ENCODE measurements at places on chromosomes 7 and 10.

DNA sequence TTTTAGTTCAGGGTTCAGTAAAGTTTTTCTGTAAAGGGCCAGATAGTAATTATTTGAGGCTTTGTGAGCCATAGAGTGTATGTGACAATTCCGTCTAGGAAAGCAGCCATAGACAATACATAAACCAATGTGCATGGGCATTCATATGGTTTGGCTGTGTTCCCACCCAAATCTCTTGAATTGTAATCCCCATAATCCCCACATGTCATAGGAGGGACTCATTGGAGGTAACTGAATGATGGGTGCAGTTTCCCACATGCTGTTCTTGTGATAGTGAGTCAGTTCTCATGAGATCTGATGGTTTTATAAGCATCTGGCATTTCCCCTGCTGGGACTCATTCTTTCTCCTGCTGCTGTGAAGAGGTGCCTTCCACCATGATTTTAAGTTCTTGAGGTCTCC lies 29.9 kb downstream of the SEC61G start:
- DNase-seq: no peak

- no peak for DNase-seq
These were observed 20.0 kb upstream of the LRRC17 start for GRCh38 chr7:102892631-102893278.

GRCh38 chr10:71878327-71879034 lies 27.4 kb upstream of the PSAP start:
- DNase-seq: no peak

DNA sequence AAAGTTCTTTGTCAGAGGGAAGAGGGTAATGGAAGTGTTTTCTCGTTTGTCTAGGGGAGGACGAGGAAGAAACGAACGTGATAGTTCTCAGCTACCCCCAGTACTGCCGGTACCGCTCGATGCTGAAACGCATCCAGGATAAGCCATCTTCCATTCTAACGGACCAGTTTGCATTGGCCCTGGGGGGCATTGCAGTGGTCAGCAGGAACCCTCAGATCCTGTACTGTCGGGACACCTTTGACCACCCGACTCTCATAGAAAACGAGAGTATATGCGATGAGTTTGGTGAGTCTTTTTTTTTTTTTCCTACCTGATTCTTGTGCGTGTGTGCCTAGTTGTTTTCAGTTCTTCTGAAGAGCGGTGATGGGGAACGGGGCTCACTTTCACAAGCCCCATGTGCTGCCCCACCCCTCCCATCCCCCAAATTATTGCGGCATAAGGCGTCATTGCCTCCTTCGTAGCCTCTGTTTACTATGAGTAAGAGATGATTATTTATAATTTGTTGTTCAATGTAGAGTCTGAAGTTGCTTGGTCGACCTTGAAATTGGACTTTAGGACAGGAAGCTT lies 98.6 kb downstream of the ARID5B start:
- DNase-seq: no peak

DNA sequence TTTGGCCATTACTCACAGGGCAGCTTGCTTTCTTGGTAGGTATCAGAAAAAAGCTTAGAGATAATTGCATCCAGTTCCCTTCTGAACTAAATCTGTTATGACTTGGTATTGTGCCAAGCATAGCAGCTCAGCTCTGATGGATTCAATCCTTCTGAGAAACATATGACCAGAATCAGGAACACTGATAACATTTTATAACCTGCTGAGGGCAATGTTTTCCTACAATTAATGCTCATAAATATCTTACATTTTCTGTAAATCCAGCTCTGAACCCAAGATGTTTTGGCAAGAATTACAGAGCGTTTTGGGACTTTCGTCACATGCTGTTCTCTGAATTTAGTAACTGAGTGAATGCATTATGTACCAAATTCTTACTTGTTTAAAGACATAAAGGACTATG lies 167.8 kb downstream of the KIF20B start:
- no peak for DNase-seq

- DNase-seq: no peak
These were observed 137.4 kb upstream of the PPIF start for GRCh38 chr10:79209831-79210230.

- DNase-seq: no peak
These were observed 355.1 kb upstream of the MKI67 start for GRCh38 chr10:128481152-128481840.

DNA sequence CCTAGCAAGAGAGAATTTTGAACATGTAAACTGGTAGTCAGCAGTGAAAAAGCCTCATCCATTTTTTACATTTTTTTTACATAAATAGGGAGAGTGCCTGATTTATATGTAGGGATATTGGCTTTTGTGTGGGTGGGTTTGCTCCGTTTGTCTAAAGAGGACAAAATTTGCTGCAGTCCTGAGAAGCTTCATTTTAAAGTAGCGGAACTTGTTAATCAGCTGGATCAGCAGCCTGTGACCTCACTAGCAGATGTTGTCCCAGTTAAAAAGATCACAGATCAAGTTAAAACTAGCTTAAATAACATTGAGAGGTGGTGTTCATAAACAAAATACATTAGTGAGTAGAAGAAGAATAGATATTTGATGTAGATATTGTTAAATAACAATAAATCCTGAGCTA lies 2.6 kb downstream of the ATRNL1 start:
- no peak for DNase-seq

- DNase-seq: no peak
These were observed 252.5 kb downstream of the TNS3 start for GRCh38 chr7:47329320-47329926.

DNA sequence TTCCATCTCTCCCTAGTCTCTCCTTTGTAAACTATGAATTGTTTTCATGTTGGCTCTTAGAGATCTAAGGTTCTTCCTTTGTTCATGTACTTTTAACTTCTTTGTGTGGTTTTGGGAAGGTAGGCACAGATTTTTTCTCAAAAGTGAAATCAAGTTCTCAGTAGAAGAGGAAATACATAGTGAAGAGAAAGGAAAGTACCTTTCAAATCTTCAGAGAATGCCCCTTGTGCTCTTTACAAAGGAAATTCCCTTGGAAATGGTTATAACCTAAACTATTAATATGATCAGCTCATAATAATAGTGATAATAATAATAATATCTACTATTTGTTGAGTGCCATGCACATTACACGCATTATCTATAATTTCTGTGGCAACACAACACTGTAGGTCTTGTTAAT lies 318.5 kb downstream of the PRPF18 start:
- DNase-seq: no peak

DNA sequence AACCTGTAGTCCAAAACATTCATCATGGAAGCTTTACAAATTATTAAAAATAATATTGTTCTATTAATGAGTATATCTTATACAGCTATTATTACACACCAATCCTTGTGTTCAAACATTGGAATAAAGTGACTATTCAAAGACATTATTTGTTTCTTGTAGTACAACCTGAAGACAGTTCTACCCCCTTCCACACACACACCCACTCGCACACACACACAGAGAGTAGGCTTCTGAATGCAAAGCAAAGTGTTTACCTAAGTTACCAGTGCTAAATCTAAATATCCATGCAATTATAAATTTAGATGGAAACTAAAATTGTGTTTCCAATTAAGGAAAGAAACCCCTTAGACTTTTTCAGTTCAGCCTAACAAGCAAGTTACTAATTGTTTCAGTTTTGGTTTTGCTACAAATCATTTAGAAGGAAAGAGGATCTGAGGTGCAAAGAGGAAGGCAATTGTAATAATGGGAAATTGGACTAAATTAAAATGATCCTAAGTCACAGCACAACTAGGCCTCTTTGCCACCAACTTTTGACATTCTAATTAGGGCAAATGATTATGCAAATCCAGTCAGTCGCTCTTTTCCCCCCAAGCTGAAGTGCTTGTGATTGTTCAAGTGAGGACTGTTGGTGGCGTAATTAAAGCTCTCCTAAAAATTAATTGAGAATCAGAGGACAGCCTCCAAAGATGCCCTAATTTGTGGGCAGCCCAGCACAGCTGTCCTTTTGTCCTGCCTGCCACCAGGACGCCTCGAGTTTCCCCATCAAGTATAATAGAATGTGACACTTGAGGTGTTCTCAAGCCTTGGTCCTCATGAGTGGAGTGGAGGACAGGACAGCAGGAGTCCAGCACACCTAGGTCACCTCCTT lies 19.9 kb upstream of the ATOH7 start:
- no peak for DNase-seq

- no peak for DNase-seq
These were observed 11.3 kb downstream of the ACADSB start for GRCh38 chr10:123019941-123020703.

DNA sequence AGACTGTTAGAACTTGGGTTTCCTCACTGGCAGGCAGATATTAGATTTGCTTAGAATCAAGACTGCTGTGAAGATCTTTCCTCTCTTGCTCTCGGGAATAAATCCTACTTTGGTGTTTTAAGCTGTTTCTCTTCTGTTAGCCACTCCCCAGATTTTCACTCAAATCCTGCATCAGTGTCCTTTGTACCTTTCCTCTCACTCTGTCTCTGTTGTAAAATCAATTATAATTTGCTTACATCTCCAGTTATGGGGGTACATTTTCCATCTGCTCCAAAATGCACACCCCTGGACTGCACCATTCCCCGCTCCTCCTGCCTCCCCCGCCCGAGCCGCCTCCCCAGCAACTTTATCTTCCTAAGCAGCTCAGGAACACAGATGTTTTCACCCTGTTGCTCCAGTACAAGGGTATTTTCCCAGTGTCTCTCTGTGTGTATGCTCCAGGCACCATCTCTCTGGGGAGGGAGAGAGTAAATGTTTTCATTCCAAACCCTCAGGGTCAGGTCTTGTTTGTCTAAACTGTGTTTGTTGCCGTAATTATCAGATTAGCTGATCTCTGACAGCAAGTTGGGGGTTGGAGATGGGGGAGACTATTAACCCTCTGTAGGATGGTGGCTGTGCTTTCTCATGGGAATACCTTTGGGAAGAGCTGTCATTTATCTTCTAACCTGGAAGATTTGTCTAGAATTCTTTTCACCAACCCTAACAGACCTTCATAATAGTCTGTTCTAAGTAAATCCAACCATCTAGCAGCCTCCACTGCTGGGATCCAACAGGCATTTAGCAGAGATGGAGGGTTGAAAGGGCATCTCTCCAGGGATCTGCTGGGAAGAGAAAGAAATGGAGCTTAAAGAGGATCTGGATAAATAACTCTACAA lies 20.4 kb upstream of the GOT1 start:
- no peak for DNase-seq

DNA sequence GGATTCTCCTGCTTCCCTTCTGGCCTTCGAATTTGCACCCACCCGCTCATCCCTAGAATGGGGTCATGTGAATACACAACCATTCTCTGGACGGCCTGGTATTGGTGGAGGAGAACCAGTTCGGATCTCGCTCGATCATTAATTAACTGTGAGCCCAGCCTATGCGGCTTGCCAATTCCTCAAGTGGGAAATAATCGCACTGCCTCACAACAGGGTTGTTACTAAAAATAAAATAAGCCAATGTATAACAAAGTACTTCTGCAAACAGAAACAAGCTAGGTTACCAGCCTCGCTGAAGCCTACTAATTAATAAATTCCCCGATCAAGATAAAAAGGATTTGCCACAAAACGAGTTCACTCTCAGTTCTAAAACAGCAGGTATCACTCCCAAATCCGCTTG lies 16.2 kb downstream of the CTBP2 start:
- DNase-seq: no peak

DNA sequence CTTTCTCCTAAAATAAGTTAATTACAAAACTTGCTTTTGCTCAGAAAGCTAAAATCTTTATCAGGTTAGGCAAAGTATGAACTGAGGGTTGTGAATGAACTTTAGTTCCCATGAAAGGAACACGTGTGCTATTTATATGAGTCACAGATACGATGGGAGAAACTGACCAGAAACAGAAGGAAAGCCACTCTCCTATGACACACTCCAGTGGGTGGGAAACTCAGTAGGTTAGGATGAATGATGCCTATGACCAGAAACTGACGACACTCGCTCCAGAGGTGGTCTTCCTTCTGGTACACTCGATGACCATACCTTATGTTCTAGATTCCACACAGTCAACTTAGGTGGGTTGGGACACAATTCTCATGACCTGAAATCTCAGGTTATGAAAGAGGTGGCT lies 215.7 kb upstream of the INHBA start:
- DNase-seq: no peak

- no peak for DNase-seq
These were observed 179.5 kb upstream of the TMEM106B start for GRCh38 chr7:12031638-12032037.

DNA sequence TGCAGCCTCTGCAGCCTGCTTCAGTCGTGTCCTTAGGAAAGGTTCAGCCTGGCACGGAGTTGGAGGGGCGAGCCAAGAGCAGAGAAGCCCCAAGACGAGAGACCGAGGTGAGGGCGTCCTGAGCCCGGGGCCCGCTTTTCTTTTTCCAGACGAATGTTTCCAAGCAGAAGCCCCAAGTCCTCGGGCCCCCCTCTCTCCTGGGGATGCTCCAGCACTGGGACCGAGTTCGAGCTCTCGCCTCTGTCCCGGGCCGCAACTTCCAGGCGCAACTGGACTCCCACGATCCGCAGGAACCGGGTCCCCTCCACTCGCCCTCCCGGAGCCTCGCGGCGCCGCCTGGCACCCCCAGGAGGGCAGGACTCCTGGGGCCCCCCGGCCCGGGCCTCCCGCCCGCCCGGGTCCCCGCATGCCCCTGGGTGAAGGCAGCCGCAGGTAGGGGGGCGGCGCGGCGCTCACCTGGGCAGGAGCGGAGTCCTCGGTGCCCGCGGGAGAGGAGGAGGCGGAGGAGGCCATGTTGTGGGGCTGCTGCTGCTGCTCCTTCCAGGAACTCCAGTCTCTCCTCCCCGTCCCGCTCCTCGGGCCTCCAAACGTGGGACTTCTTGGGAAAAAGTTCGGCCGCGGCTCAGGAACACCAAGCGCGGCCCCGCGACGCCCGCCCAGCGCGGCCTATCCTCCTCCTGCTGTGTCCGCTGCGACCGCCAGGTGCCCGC lies 45.3 kb upstream of the CDK1 start:
- DNase-seq: peak; percentile 38
